ENCODE measurements at places on chromosomes 5 and 9.
A peak's percentile ranks its signal among the peaks of the same experiment; 100 is the strongest.

GRCh38 chr9:90127923-90128322, 514.7 kb downstream of the DIRAS2 start:
- no peak for DNase-seq

GRCh38 chr5:68215898-68216244, 315 bp downstream of the PIK3R1 start:
- DNase-seq = no peak

GRCh38 chr9:61673664-61674381, 484.0 kb downstream of the SPATA31A7 start:
- DNase-seq = no peak

DNA sequence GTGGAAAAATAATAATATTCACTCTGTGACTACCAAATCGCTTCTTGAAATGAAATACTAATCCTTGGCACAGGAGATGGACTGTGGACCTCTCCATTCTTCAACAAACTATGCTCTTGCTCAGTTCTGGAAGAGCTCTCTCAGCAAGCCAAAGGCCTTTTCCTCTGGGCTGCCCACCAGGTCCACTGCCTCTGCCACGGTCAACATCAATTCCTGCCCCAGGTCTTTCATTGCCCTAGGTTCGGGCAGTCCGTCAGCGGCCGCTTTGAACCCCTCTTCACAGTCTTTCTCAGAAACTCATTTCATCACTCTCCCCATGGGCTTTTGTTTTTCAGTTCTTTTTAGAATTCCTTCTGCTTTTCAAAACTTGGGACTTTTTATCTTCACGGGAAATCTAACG, 64.9 kb downstream of the GNAQ start:
- DNase-seq = no peak

- no peak for DNase-seq
Observed at GRCh38 chr5:2748861-2749513, 2.5 kb downstream of the IRX2 start.

DNA sequence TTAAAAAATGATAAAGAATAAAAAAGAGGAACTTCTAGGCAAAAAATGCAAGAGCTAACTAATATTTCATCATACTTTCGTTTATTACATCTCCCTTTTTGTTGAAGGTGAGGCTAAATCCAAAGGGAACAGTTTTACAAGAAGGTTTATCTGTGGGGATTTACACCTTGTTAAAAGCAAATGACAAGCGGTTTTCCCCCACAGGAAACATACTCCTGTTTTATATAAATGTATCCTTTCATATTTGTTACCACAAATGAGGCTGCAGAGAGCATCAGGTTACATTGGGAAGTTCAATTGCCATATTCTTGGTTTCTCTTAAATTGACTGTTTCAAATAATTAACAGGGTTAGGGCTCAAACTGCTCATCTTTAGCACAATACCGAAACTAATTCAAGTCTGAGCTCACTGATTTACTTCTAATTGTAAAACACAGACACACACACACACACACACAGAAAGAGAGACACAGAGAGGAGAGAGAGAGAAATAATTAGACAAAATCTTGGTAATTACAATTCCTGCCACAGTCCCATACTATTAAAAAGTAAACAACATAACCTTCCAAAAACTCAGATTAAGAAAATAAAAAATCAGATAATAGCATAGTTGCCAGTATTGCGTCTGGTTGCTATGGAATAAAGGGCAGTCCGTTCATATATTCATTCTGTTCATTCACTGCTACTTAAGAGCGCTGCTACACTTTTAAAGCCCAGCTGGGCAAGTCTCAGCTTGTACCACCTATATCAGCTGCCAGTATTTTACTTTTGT, 17.1 kb downstream of the RFX3 start:
- peak; percentile 72 for DNase-seq
